ENCODE measurements at places on chromosomes 16 and 17.

DNA sequence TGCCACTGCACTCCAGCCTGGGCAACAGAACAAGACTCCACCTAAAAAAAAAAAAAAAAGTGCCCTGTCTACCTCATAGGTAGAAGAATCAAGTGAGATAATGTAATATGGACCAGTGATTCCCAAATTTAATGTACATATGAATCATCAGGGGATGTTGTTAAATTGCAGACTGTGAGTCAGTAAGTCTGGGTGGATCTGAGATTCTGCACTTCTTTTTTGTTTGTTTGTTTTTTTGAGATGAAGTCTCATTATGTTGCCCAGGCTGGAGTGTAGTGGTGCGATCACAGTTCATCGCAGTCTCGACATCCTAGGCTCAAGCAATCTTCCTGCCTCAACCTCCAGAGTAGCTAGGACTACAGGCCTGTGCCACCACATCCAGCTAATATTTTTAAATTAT is 31.6 kb downstream of the HOXB1 start:
- DNase-seq = no peak

- DNase-seq = no peak
Observed at GRCh38 chr17:42109086-42109485, 3.4 kb downstream of the DHX58 start.

- no peak for DNase-seq
Observed at GRCh38 chr16:48612611-48613010, 2.6 kb upstream of the N4BP1 start.

DNA sequence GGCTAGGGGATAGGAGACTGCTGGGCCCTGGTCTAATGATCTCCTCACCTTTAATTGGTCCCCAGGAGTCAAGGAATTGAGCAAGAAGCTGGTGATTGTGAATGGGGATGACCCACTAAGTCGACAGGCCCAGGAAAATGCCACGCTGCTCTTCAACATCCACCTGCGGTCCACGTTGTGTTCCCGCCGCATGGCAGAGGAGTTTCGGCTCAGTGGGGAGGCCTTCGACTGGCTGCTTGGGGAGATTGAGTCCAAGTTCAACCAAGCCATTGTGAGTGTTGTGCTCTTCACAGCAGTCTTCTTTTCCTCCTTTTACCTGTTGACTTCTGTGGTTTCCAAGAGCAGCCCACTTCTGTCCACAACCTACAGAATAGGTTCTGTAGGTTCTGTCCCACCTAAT is 19.4 kb downstream of the POLR2A start:
- DNase-seq = no peak

DNA sequence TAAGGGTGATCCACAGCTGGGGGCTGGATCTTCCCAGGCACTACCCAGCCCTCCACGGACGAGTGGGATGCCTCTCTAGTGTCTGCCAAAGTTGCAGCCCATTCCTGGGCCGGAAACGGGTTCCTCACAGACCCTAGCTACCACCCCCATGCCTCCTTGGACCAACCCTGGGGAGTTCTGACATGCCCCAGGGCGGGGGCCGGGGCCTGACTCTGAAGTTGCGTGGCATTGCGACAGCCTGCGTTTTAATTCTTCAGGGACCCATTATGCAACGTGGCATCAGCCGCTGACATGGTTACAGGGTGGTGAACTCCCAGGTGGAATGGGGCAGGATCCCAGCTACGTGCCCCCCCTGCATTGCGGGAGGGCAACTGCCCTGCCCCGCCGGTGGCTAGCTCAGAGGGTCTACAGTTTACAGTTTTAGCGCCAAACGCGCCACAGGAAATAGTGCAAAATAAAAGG is 2.7 kb downstream of the CBX4 start:
- no peak for DNase-seq

GRCh38 chr16:59351305-59351903 is 617.3 kb upstream of the GOT2 start:
- DNase-seq = no peak
